ENCODE measurements at places on chromosomes 4 and X. TPM values are rescaled to one million over a fixed set of nuclear protein-coding genes. Genes with fewer than 3 reads are reported as not detected.

DNA sequence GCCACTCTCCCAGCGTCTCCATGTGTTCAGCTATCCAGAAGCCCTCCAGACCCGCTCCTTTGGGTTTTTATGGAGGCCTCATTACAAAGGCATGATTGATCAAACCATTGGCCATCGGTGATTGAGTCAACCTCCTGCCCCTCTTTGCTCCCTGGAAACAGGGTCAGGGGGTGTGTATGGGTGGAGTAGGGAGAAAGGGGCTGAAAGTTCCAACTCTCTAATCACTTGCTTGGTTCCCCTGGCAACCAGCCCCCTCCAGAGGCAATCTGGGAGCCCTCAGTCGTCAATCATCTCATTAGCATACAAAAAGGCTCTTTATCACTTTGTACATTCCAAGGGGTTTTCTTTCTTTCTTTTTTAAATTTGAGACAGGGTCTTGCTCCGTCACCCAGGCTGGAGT lies 2.3 kb downstream of the TRIM2 start:
- H3K36me3 ChIP-seq = no peaks in the 10 kb centered on the region
- H3K4me3 ChIP-seq = no peak overlapping the region
- H3K4me1 ChIP-seq = peaks cover 24% of the 10 kb centered on the region
- no peaks in the 10 kb centered on the region for H3K27me3 ChIP-seq

DNA sequence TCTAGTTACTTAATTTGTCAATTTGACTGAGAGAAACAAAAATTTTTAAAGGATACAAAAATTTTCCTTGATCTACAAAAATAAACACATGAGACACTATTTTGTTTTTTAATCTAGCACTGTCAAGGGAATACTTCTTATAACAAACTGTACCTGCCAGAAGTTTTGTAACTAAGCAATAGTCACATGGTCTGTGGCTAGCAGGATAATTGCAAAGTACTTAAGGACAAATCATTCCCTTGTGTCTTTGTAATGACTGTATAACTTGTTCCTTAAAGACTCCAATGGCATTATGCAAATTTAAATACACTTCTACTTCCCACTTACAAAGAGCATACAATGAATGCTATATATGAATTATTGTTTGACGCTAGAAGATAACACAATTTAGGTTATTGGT lies 25.1 kb upstream of the ANK2 start:
- no peaks in the 10 kb centered on the region for H3K36me3 ChIP-seq
- no peaks in the 10 kb centered on the region for H3K27me3 ChIP-seq
- H3K4me1 ChIP-seq = peaks cover 11% of the 10 kb centered on the region
- no peak overlapping the region for H3K27ac ChIP-seq

DNA sequence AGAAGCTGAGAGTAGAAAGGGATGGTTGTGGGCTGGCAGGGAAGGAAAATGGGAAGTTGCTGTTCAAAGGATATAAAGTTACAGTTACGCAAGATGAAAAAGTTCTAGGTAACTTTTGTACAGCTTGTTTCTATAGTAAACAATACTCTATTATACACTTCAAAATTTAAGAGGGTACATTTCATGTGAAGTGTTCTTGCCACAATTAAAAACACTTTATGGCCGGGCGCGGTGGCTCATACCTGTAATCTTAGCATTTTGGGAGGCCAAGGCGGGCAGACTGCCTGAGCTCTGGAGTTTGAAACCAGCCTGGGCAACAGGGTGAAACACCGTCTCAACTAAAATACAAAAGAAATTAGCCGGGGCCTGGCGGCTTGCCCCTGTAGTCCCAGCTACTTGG lies 623.6 kb downstream of the STIM2 start:
- H3K36me3 ChIP-seq = no peaks in the 10 kb centered on the region
- no peaks in the 10 kb centered on the region for H3K4me1 ChIP-seq
- no peaks in the 10 kb centered on the region for H3K27me3 ChIP-seq

TEX11 gene
- polyA plus RNA-seq = 0.05 TPM

- no peaks in the 10 kb centered on the region for H3K4me1 ChIP-seq
- H3K36me3 ChIP-seq = no peaks in the 10 kb centered on the region
- no peak overlapping the region for H3K27ac ChIP-seq
- H3K4me3 ChIP-seq = no peak overlapping the region
- H3K27me3 ChIP-seq = no peaks in the 10 kb centered on the region
These were observed 433.8 kb downstream of the NAF1 start for GRCh38 chr4:162732876-162733275.

- no peaks in the 10 kb centered on the region for H3K36me3 ChIP-seq
- H3K4me3 ChIP-seq = no peak overlapping the region
- H3K27me3 ChIP-seq = no peaks in the 10 kb centered on the region
- H3K27ac ChIP-seq = no peak overlapping the region
These were observed 310.3 kb downstream of the EVC2 start for GRCh38 chr4:5398056-5398455.

GRCh38 chrX:18390941-18391538 lies 34.4 kb upstream of the CDKL5 start:
- peak; percentile 54 for DNase-seq
- H3K36me3 ChIP-seq = no peaks in the 10 kb centered on the region
- no peak overlapping the region for H3K27ac ChIP-seq
- no peaks in the 10 kb centered on the region for H3K4me1 ChIP-seq

- DNase-seq = no peak
- H3K4me1 ChIP-seq = no peaks in the 10 kb centered on the region
- H3K27ac ChIP-seq = no peak overlapping the region
These were observed 21.3 kb upstream of the SFRP2 start for GRCh38 chr4:153809916-153810810.

GRCh38 chrX:131704136-131704695 lies 160.3 kb downstream of the OR13H1 start:
- H3K4me1 ChIP-seq = no peaks in the 10 kb centered on the region
- peaks cover 31% of the 10 kb centered on the region for H3K36me3 ChIP-seq
- DNase-seq = no peak
- no peak overlapping the region for H3K4me3 ChIP-seq

CRLF2 gene
- polyA plus RNA-seq = 0.08 TPM

- no peaks in the 10 kb centered on the region for H3K4me1 ChIP-seq
- no peak overlapping the region for H3K27ac ChIP-seq
- DNase-seq = no peak
- no peaks in the 10 kb centered on the region for H3K27me3 ChIP-seq
- H3K4me3 ChIP-seq = no peak overlapping the region
These were observed 51.0 kb upstream of the NHSL2 start for GRCh38 chrX:71859637-71860036.

DNA sequence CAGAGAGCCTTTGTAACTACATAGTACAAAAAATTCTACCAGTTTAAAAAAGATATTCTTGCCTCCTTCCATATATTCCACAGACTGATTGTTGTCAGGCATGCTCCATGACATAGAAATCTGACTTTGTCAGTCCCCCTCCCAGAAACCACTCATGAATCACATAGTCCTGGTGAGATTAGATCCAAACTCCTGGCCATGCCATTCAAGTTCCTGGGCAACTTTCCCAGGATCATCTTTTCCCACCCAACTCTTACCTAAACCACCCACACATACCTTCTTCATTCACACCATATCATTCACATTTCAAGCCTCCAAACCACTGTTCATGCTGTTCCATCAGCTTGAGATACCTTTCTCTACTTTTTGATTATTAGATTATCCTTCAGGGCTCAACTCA lies 46.4 kb downstream of the SLC16A2 start:
- H3K4me1 ChIP-seq = no peaks in the 10 kb centered on the region
- no peaks in the 10 kb centered on the region for H3K36me3 ChIP-seq
- H3K27me3 ChIP-seq = no peaks in the 10 kb centered on the region
- H3K4me3 ChIP-seq = no peak overlapping the region
- no peak for DNase-seq
- H3K27ac ChIP-seq = no peak overlapping the region

DNA sequence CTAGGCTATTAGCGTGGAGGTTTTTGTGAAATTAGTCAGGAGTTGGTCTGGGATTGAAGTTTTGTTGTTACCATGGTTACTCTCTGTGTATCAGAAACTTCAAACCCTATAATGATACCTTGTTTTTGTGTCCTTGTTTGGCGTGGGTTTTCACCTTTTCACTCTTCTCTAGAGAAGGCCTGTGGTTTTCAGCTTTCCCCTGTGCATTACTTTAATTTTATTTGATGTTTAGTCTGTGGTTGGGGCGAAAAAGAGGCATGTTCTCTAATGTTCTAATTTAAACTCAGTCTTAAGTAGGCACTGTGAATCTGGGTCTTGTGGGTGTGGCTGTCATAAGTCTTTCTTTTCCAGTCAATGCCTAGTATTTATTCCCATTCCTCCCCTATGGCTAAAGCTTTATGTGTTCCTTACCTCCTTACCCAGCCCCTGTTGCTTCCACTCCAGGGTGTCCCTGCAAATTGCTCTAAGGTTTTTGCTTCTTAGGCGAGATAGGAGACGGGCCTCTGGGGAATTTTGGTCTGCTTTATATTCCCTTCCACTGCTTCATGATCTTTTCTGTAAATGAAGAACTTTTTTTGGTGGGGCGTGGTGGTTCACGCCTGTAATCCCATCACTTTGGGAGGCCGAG lies 326.3 kb upstream of the ZCCHC13 start:
- peak overlapping the region; percentile 63 for H3K27ac ChIP-seq
- peaks cover 5% of the 10 kb centered on the region for H3K4me1 ChIP-seq
- no peak overlapping the region for H3K4me3 ChIP-seq
- no peaks in the 10 kb centered on the region for H3K27me3 ChIP-seq

OCRL gene
- polyA plus RNA-seq = 12.7 TPM

PDLIM5 gene
- polyA plus RNA-seq = 37.3 TPM

DNA sequence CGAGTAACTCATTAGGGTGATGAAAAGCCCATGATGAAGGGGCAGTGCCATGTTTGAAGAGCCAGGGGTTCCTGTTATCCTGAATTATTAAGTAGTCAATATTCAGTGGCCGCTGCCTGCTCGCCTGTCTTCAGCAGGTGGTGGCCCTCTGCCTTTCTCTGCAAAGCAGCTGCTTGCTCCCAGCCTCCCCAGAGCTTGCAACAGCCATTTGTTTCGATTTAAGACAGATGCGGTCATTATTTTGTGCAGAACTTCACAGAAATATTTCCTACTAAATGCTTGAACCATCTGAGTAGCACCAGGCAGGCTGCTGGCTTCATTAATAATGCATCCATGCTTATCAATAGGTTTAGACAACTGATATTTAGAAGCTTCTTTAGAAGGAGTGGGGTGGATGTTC lies 104.3 kb upstream of the TTC29 start:
- DNase-seq = no peak
- H3K36me3 ChIP-seq = no peaks in the 10 kb centered on the region
- no peak overlapping the region for H3K4me3 ChIP-seq
- H3K27me3 ChIP-seq = no peaks in the 10 kb centered on the region
- no peak overlapping the region for H3K27ac ChIP-seq
- H3K4me1 ChIP-seq = no peaks in the 10 kb centered on the region

NHS gene
- polyA plus RNA-seq = 2.5 TPM

NXF2 gene
- not detected for polyA plus RNA-seq

NOX1 gene
- polyA plus RNA-seq = not detected

- no peaks in the 10 kb centered on the region for H3K4me1 ChIP-seq
- no peak for DNase-seq
- H3K27ac ChIP-seq = no peak overlapping the region
- H3K4me3 ChIP-seq = no peak overlapping the region
- H3K27me3 ChIP-seq = no peaks in the 10 kb centered on the region
These were observed 78.5 kb downstream of the MSX1 start for GRCh38 chr4:4937926-4938325.

DNA sequence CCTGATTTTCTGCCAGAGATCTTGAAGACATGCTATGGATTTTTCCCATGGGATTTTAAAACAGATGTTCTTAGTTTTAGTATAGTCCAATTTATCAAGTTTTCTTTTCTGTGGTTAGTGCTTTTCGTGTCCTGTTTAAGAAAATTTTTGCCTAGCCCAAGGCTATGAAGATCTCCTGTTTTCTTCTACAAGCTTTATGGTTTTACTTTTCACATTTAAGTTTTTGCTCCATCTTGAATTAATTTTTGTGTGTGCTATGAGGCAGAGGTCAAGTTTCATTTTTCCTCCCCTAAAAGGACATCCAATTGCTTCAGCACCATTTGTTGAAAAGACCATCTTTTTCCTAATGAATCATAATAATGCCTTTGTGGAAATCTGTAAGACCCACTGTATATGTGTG lies 65.6 kb downstream of the POLR2B start:
- DNase-seq = no peak
- H3K4me1 ChIP-seq = no peaks in the 10 kb centered on the region
- H3K4me3 ChIP-seq = no peak overlapping the region
- no peak overlapping the region for H3K27ac ChIP-seq
- no peaks in the 10 kb centered on the region for H3K27me3 ChIP-seq

PNCK gene
- 6.3 TPM for polyA plus RNA-seq

GRCh38 chr4:32929796-32930699 lies 2209.9 kb downstream of the PCDH7 start:
- no peak for DNase-seq
- H3K27me3 ChIP-seq = no peaks in the 10 kb centered on the region
- H3K36me3 ChIP-seq = no peaks in the 10 kb centered on the region
- no peak overlapping the region for H3K4me3 ChIP-seq
- H3K4me1 ChIP-seq = no peaks in the 10 kb centered on the region

DNA sequence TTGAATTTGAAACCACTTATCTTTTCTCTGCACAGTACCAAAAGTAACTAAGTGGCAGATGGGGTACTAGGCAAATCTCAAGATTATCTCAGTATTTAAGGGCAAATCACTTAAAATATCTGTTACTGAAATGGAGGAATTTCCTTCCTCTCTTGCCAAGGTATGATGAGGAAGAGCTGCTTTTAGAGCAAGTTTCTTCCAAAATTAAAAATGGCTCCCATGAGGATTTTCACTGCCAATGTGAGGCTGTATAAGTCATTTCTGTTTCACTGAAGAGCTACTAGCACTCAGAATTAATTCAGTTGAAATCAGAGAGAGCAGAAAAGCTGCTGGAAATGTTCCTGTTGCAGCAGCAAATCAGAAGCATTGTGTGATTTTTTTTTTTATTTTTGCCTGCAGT lies 43.4 kb downstream of the GABRB1 start:
- no peak overlapping the region for H3K4me3 ChIP-seq
- no peak overlapping the region for H3K27ac ChIP-seq
- H3K36me3 ChIP-seq = no peaks in the 10 kb centered on the region
- no peak for DNase-seq
- peaks cover 3% of the 10 kb centered on the region for H3K4me1 ChIP-seq
- no peaks in the 10 kb centered on the region for H3K27me3 ChIP-seq

CXCL5 gene
- 8.5 TPM for polyA plus RNA-seq

DNA sequence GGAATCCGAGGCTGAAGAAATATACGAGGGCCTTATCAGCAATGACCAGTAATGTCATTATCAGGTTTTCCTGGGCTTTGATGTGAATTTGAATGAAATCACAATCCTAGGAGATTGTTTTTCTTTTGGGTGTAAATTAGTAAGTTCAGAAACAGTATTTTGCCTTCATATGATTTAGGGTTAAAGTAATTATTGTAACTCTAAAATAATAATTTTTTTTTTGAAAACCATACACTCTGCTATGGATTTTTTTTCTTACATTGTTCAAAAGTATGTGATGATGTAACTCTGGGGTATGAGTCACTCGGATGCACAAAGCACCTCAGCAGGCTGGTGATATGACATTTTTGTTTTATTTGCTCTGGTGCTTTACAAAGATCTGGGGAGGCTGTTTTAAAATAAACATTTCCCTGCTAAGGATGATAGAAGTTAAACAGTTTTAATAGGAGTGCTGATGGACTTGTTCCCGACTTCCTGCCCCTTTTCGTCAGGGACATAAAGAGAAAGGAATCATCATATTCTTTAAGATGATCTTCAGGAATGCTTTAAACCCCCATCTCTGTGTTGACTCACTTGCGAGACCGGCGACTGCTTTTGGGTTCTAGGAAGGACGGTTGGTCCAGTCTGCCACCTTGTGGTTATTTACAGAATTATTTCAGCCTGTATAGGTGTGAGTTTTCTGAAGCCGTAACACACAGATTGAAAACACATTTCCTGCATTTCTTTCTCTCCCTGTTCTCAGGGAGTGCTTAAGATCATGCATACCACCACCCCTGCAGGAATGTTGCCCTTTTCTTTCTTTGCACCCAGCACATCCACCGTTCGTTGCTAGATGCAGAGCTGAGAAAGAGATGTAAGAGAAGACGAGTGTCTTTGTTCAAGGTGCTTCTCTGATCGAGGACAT lies 72.5 kb downstream of the RAPGEF2 start:
- peaks cover 9% of the 10 kb centered on the region for H3K4me1 ChIP-seq
- no peak overlapping the region for H3K4me3 ChIP-seq
- no peaks in the 10 kb centered on the region for H3K36me3 ChIP-seq
- DNase-seq = peak; percentile 57

Measured in H1 (cell line).